ENCODE measurements at places on chromosomes 7 and 10.

DNA sequence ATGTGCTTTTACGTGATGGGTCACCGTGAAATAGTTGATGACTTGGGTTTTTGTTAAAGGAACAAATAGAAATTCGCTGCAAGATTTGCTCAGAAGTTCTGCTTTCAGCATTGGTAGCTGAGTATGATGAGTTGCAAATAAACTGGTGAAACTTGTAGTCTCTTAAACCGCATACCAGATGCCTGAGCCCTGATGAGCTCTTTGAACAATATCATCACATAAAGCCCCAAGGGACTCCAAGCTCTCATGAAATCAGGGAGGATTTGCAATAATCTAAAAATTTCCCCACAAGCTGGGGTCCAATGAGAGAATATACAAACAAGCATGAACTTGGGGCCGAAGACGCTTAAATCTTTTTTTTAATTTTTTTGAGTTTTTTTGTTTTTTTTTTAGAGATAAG, 312.4 kb downstream of the CALN1 start:
- DNase-seq, result no peak

- no peak for DNase-seq
Measured at GRCh38 chr7:46880508-46881196, 701.3 kb downstream of the TNS3 start.

DNA sequence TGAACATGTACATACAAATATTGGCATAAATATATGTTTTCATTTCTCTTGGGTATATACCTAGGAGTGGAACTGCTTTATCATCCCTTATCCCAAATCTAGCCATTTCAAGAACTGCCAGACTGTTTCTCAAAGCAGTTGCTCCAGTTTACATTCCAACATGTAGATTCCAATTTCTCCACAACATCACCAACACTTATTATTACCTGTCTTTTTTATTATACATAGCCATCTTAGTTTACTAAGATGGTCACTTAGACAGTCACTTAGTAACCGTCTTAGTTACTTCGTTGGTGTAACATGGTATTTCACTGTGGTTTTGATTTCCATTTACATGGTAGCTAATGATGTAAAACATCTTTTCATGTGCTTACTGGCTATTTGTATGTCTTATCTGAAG, 82.7 kb downstream of the ZFAND4 start:
- DNase-seq, result no peak

- peak; percentile 40 for DNase-seq
Measured at GRCh38 chr7:158695726-158696452, 8.7 kb downstream of the NCAPG2 start.

GRCh38 chr7:70271617-70272081, 673.4 kb downstream of the AUTS2 start:
- no peak for DNase-seq

DNA sequence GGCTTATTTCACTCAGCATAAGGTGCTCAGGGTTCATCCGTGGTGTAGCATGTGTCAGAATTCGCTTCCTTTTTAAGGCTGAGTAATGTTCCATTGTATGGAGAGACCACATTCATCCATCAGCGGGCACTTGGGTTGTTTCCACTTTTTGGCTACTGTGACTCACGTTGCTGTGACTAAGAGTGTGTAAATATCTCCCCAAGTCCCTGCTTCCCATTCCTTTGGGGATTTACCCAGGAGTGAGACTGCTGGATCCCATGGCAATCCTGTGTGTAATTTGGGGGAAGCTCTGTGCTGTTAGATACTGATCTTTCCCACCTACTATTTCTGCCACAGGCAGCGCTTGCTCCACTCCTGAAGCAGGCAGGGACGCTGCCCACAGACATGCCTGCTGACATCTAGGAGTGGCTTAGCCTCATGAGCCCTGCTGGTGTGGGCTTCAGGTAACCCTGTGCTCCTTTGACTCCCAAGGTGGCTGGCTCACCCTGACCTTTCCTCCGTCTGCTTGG, 346.0 kb downstream of the FRMD4A start:
- no peak for DNase-seq

GRCh38 chr10:75599875-75600648, 168.6 kb downstream of the LRMDA start:
- DNase-seq, result no peak

GRCh38 chr7:6575281-6576023, 1.8 kb upstream of the ZDHHC4 start:
- no peak for DNase-seq

GRCh38 chr10:130053561-130053960, 57.1 kb downstream of the C10orf143 start:
- DNase-seq, result no peak

GRCh38 chr10:118669020-118669791, 73.8 kb upstream of the PRLHR start:
- DNase-seq, result no peak

DNA sequence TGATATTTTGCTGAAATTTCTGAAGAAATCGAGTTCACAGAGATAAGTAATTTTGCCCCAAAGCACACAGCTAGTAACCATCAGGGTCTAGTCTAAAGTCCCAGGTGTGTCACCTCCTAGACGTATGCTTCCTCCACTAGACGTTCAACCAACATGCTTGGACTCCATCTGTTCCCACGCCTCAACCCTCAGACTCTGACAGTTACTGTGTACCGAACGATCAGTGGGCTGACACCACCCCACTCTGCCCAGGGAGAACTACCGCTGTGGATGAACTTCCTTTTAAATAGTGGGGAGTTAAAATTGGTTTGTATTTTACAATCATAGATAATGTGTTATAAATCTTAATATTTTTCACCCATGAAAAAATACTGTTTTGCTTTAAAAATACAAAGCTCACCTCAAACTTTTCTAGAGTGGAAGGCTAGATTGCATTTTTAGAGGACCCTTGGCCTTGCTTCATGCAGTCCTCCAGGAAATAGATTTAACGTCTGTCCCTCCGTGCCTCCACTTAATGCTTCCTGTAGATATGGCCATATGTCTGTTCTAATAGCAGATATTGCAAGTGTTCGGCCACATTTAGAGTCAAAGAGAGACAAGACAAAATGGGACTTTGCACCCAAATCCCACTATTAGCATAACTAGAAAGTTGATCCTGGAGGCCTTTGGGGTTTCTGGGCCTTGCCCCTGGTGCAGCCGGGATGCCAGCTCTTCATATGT, 91.4 kb upstream of the ZPBP start:
- DNase-seq, result no peak

All from activated CD4-positive, alpha-beta T cell treated with anti-CD3 and anti-CD28 coated beads, Interleukin-2, amount 50 U/mL, for 1 hour (primary cell).